LHCN-M2 (cell line): ENCODE measurements at places on chromosomes 3 and 15. TPM values are rescaled to one million over a fixed set of nuclear protein-coding genes. Genes with fewer than 3 reads are reported as not detected.

The UNC45A gene
- 73.0 and 82.8 TPM in 2 replicates for total RNA-seq

The TIMP4 gene
- 0.46 and 0.51 TPM in 2 replicates for total RNA-seq

The SNRPA1 gene
- total RNA-seq = 25.1 and 25.4 TPM in 2 replicates

The CHL1 gene
- not detected in 2 replicates for total RNA-seq

The GPR149 gene
- total RNA-seq = not detected in 2 replicates

The MYZAP gene
- 0.06 TPM in 1 of 2 replicates, not detected in the other for total RNA-seq

The ACAA1 gene
- total RNA-seq = 16.7 and 23.4 TPM in 2 replicates

The TPRG1 gene
- total RNA-seq = 0.19 and 0.86 TPM in 2 replicates

The DPPA2 gene
- total RNA-seq = not detected in 2 replicates

The REC114 gene
- not detected in 2 replicates for total RNA-seq

The IGF2BP2 gene
- 58.9 and 104 TPM in 2 replicates for total RNA-seq

The OXTR gene
- 17.7 and 18.2 TPM in 2 replicates for total RNA-seq

The TRH gene
- total RNA-seq = not detected in 2 replicates

The PARP14 gene
- total RNA-seq = 3.7 and 10.9 TPM in 2 replicates

DNA sequence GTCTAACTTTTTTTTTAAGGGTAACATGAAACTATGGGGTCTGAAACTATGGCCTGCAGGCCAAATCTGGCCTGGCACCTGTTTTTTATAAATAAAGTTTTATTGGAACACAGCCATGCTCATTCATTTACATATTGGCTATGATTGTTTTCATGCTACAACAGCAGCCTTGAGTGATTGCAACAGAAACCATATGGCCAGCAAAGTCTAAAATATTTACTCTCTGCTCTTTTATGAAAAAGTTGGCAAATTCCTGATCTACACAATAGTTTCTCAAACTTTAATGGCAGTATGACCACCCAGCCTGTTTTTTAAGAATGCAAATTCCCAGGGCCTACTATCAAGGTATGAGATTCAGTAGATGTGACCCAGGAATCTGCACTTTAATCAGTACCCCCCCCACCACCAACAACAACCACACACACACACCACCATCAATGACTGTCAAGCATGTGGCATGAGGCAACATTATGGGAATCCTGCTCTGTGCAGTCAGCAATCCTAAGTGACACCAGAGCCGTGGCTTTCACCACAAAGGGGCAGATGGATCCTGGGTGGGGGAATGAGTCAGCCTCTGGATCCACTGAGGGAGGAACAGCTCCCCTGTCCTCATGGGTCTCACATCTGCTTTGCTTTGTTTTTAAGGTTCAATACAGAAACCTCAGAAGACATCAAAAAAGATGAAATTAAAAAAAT, 142.8 kb downstream of the NTRK3 start:
- peak; percentile 80 for DNase-seq

GRCh38 chr3:66439666-66440344, 61.0 kb downstream of the LRIG1 start:
- no peak for DNase-seq

- no peak for DNase-seq
These were observed at the start of gene TM4SF4 for GRCh38 chr3:149474250-149474817. Gene TM4SF4, plus strand, starts transcription at chr3:149474697. Its CDS starts 181 bp downstream, at chr3:149474878.

DNA sequence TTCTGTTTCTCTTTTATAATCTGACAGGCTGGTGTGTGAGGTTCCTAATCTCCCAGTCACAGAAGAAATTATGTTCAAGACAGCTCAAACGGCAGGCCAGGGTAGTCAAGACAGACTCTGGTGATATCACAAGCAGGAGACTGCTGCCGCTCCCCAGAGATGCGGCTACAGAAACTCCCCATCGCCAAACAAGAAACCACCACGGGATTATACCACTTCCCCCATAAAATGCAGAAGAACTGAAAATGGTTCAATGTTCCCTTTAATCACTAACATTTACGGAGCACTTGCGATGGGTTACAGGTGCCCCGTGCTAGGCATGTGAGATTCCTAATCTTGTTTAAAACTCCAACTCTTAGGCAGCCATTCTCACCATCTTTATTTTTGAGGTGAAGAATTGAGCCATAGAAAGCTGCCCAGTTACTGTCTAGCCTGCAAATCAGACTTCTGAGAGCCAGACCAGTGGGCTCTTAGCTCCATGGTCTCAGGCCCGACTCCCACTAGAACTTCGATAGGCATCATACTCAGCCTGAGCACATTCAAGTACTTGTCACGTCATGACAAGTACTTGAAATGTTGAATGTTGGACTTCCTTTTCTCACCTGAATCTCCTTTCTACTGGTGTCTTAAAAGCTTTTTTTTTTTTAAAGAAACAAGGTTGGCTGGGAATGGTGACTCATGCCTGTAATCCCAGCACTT, 58.4 kb downstream of the TBC1D2B start:
- no peak for DNase-seq

- DNase-seq = peak; percentile 39
These were observed 195.6 kb downstream of the XXYLT1 start for GRCh38 chr3:195075199-195075940.

DNA sequence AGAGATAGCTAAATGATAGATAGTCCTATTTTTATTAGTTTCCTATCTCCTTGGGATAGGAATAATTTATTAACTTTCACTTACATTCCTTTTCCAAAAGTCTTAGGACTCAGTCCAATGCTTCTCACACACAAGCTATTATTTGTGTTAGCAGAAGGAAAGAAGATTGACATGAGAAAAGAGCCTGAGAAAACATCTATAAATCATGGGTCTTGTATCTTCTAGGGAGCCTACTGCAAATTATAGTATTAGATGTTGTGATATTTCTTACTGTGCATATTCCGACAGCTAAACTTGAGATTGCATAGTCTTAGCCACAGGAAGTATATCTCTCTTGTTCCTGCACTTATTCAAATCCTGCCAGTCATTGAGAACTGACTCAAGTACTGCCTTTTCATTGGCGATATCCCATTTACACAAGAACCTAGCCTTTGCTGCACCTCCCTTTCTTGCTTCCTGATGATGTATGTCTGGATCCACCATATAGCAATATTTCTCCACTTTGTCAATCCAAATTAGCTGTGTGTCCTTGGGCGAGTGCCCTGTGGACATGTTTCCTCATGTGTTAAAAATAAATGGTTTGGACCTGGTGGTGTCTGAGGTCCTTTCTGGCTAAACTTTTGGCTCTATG, 245.1 kb upstream of the LMCD1 start:
- no peak for DNase-seq

DNA sequence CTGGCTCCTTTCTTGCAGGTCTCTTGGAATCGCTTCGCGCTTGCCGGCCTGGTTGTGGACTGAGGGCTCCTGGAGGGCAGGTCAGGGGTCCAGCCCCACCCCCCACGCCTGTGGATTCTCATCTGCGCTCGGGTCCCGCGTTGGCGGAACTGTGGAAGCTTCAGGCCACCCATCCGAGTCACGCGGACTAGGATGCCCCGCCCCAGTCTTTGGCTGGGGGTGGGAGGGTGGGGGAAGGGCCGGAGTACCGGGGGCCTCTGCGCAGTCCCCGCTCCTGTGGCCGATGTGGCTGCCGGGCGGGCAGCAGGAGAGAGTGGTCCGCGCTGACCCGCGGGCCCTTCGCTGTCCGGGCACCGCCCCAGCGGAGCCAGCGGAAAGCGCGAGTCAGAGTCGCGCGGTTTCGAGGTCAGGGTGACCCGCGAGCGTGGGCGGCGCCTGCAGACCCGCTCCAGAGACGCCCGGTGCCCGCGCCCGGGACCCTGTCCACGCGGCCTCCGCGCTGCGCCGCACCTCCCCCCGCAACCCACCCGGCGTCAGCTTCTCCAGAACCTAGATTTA, 114.2 kb downstream of the KLF13 start:
- DNase-seq = no peak

- DNase-seq = no peak
These were observed 22.4 kb upstream of the TPM1 start for GRCh38 chr15:63020128-63020527.

DNA sequence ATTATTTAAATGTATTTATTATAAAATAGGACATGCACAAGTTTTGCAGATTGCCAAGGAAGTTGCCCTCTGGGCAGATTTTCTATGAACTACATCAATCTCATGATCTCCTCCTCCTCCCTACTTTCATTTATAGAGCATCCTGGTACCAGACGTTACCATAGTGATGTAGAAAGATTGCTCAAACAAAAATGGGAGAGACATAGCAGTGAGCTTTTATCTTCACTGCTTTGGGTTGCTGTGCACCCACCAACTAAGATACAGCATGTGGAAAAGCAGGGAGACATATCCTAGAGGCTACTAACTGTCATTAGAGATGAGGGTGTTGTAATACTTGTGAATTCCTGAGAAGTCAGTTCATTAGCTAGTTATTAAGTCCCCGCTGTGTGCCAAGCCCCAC, 137.5 kb upstream of the BFSP2 start:
- DNase-seq = no peak

- no peak for DNase-seq
These were observed 66.7 kb downstream of the ATP10A start for GRCh38 chr15:25796395-25796794.

DNA sequence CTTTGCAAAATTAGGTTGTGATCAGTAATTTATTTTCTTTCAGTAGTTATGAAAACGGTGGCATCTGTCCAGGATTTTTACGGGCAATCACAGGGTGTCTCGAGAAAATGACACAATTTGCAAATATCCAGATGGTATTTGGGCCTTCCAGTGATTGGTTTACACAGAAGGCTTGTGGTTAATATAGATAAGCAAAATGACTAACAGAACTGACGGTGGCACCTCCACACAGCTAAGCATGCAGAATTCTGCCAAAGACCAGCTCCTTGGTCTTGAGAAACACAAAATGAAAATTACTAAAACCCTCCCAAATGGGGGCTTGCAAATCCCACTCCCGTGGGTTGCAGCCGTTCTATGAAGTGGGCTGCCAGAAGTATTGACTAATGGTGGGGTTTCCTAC, 5.5 kb downstream of the ARHGEF3 start:
- no peak for DNase-seq

- no peak for DNase-seq
These were observed 32.6 kb downstream of the MNS1 start for GRCh38 chr15:56432304-56432703.

GRCh38 chr3:72571052-72571451, 277.2 kb downstream of the SHQ1 start:
- DNase-seq = no peak

DNA sequence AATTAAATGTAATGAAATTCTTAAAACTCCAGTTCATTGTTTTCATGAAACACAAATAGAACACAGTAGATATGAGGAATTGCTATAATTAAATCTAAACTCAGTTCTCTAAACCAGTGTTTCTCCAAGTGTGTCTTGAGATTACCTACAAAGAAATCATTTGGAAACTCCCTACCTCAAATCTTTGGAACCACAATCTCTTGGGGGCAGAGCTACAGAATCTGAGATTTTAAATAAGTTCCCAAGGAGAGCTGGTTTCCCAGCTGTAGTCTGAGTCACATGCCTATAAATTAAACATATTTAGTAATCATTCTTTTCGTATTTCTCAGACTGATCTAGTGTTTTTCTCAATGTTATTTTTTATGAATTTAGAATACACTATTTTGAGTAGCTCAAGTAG, 17.0 kb upstream of the ACTC1 start:
- peak; percentile 72 for DNase-seq

- no peak for DNase-seq
These were observed 478.9 kb upstream of the GBE1 start for GRCh38 chr3:82240322-82240721.

- no peak for DNase-seq
These were observed 380.2 kb downstream of the ULK4 start for GRCh38 chr3:41581700-41582099.

GRCh38 chr3:114299421-114299820, 5.6 kb downstream of the TIGIT start:
- peak; percentile 23 for DNase-seq

GRCh38 chr3:186618318-186618938, 5.6 kb downstream of the AHSG start:
- DNase-seq = no peak

DNA sequence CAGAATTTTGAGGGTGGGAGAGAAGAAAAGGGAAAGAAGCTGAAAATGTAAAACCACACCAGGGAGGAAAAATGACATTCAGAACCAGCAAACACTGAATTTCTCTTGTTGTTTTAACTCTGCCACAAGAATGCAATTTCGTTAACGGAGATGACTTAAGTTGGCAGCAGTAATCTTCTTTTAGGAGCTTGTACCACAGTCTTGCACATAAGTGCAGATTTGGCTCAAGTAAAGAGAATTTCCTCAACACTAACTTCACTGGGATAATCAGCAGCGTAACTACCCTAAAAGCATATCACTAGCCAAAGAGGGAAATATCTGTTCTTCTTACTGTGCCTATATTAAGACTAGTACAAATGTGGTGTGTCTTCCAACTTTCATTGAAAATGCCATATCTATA, 15.5 kb downstream of the GREM1 start:
- DNase-seq = no peak

GRCh38 chr3:190183121-190183520, 62.4 kb upstream of the P3H2 start:
- peak; percentile 94 for DNase-seq

GRCh38 chr3:124296406-124296805, 304.5 kb upstream of the ROPN1 start:
- no peak for DNase-seq

DNA sequence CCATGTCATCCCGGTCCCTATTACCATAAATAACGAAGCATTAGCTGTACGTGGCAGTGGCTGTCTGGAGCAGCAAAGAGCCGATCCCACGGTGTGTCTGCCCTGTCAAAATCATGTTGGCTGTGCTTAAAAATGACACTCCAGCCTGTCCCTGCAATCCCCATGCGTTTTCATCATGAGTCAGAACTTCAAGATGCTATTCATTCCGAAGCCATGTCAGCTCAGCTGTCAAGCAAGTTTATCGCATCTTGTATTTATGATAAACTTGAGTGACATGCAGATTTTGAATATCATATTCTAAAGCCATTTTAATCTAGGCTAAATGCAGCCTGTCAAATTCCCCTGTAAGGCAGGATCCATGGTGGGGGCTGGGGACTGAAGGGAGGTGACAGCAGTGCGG, 152.4 kb downstream of the TJP1 start:
- DNase-seq = peak; percentile 63

DNA sequence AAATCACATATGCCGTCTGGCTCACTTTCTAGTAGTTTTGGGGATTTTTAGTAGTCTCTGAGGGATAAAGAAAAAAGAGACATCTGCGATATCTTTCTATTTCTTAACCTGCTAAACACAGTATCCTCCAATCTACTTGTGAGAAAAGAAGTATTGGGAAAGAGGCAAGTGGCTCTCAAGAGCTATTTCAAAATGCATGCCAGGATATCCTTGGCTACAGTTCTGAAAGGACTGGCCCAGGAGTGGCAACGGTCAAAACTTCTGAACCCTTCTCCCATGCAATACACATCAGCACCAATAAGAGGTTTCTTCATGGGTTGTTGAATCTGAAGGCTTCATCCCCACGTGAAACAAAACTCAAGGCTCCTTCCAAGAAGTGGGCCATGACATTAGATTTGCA, 204.0 kb upstream of the WNT5A start:
- no peak for DNase-seq

DNA sequence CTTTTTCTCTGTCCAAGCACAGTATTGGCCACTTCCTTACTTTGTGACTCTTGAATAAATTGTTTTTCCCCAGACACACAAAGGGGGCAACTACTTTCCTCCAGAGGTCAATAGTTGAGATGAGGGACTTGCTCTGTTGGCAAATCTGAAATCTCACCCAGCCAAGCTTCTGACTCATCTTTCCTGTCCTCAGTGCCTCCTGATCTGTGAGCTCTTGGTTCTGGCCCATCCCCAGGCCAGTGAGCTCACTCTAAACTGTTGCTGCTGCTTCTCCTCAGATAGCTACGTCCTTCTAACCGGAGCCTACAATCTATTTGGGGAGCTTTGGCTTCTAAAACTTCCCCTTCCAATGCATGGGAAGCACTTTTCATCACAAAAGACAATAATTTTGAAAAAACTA, 50.0 kb upstream of the NMD3 start:
- DNase-seq = peak; percentile 67
